ENCODE measurements at places on chromosomes 12 and 14.

GRCh38 chr14:75069811-75070145 is 337 bp downstream of the ZC2HC1C start:
- DNase-seq = no peak

DNA sequence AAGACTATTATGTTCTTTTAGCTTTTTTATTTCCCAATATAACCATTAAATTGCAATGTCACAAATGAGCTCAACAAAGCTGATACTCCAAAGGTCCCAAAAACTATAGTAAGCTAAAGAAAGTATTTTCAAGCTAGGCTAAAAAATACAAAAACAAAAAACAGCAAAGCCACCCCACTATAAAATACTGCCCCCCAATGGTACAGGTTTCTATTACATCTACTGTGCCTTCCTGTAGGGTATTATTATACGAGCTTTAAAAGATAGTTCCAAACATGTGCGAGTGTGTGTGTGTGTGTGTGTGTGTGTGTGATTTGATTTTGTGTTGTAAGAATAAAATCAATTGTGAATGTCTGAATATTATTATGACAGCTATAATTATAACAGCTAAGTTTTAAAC is 1.1 kb downstream of the IFNG start:
- peak; percentile 4 for DNase-seq

GRCh38 chr14:104665657-104666522 is 23.5 kb upstream of the INF2 start:
- DNase-seq = peak; percentile 69

DNA sequence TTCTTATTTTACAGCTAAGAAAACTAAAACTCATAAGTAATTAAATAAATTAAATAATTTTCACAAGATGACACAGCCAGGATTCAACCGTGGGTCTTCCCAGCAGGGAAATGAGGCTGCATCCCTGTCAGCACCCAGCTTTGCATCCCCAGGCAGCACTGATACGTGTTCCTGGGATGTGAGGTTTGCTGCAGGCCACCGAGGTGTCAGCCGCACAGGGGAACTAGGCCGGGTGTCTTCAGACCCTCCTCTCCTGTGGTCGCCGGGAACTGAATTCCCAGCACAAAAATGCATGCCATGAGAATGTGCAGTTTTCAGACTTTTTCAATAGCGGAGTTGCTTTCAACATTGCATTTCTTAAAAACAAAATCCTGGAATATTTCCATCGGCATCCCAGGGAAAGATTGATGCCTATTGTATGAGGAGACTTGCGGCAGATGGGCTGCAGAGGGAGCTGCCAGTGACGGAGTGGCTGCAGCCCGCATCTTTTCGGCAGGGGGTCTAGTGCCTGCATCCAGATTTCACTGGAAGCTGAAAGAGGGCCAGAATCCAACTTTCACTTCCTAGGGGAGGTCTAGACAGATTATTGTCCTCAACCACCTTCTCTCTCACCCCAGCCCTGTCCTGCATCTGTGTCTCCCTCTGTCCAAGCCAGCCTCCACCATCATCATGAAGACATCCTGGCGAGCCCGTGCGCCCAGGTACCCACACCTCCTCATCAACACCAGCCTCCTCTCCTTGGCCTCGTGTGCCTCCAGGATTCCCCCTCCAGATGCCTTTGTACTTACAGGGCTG is 12.6 kb downstream of the LRTM2 start:
- DNase-seq = no peak

DNA sequence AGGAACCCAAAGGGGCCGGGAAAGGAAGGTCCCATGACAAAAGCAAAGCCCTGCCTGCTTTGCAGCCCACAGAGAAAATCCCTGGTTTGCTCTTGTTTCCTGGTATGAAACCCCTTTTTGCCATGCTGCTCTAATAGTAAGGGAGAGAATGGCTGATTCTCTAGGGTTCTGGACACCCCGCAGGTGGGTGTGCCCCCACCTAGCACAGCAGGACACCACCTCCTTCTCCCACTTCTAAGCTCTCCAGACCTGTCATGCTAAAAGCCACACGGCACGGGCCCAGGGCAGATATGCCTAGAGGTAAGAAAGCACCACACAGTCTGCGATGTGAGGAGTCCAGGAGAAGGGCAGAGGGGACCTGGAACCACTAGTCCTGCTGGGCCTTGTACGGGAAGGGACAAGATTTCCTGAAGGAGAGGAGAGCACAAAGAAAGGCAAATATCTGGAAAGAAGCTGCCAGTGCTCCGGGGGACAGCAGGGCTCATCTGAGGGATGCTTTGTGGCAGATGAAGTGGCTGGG is 113.3 kb downstream of the BCL11B start:
- DNase-seq = no peak

GRCh38 chr12:954741-955140 is 5.2 kb upstream of the RAD52 start:
- DNase-seq = no peak

GRCh38 chr12:109716512-109717389 is 3.1 kb downstream of the FAM222A start:
- DNase-seq = no peak

GRCh38 chr14:89702073-89702875 is 252.3 kb downstream of the EFCAB11 start:
- DNase-seq = no peak
